ENCODE measurements at places on chromosomes 13 and 19.
A peak's percentile ranks its signal among the peaks of the same experiment; 100 is the strongest.

DNA sequence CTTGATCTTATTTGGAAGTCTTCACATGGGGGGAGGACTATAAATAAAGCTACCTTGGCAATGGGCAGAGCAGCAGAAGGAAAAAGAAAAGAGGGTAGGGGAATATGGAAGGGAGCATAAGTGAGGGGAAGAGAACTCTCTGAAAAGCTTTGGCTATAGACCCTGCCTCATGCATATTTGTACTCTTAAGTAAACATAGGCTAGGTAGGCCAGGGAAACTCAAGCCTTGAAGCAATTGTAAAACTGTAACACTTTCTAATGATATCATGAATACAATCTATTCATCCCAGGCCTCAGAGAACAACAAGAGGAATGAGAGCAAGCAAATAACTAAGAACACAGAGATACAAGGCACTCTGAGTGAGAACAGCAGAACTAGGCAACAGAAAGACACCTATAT lies 20.4 kb downstream of the MYCBP2 start:
- DNase-seq = no peak

- DNase-seq = no peak
Measured at GRCh38 chr13:102289606-102290005, 112.2 kb downstream of the FGF14 start.

GRCh38 chr19:3986260-3987041 lies 1.2 kb upstream of the EEF2 start:
- no peak for DNase-seq

DNA sequence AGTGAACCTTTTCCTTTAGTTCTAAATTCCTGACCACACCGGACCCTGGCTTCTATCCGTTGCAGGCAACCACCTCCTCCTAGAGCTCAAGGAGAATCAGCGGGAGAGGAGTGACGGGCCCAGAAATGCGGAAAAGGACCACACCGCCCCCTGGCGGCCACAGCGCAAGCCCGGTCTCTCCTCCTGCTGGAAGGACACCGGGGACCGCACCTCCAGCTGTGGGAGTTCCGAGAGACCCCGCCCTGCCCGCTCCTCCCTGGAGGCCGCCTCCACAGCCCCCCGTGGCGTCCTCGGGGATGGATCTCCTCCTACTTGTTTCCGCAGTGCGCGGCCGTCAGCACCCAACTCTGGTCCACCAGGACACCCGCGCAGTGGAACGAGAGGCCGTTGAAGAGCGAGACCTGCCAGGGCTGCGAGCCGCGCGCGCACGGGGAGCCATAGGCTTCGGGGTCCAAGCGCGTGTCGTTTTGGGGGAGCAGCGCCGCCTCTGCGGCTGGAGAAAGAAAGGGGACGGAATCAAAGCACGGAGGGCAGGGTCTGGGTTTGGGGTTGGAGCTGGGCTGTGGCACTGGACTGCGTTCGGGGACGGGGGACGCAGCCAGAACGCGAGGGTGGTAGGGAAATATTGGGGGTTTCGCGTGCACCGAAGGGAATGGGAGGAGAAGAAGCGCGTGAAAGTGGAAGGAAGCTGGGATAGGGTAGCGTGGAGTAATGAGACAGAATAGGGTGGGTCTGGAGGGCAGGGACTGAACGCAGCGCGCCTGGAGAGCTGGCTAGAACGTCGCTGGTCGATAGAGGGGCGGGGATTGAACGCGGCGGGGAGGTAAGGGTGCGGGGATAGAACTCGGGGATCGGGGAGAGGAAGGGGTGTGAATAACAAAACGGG lies 2.5 kb downstream of the KLK10 start:
- DNase-seq = peak; percentile 48

DNA sequence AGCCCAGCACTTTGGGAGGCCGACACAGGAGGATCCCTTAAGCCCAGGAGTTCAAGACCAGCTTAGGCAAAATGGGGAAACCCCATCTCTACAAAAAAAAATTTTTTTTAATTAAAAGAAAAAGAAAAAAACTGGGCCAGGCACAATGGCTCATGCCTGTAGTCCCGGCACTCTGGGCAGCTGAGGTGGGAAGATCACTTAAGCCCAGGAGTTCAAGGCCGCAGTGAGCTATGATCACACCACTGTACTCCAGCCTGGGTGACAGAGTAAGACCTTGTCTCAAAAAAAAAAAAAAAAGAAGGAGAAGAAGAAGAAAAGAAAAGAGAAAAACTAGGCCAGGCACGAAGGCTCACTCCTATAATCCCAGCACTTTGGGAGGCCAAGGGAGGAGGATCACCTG lies 4.3 kb downstream of the ELL start:
- DNase-seq = no peak

- DNase-seq = no peak
Measured at GRCh38 chr19:6358003-6358402, 3.3 kb upstream of the CLPP start.

- no peak for DNase-seq
Measured at GRCh38 chr13:50437252-50437651, 406.2 kb downstream of the DLEU7 start.

DNA sequence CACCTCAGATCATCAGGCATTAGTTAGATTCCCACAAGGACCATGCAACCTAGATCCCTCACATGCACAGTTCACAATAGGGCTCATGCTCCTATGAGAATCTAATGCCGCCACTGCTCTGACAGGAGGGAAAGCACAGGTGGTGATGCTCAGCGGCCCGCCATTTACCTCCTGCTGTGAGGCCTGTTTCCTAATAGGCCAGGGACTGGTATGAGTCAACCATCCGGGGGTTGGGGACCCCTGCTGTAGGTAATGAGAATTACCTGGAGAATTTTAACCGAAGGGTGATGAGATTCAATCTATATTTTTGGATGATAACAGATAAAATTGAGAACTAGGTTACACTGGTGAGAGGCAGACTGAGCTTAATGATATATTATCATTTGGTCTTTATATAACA lies 101.4 kb downstream of the LACC1 start:
- DNase-seq = no peak

DNA sequence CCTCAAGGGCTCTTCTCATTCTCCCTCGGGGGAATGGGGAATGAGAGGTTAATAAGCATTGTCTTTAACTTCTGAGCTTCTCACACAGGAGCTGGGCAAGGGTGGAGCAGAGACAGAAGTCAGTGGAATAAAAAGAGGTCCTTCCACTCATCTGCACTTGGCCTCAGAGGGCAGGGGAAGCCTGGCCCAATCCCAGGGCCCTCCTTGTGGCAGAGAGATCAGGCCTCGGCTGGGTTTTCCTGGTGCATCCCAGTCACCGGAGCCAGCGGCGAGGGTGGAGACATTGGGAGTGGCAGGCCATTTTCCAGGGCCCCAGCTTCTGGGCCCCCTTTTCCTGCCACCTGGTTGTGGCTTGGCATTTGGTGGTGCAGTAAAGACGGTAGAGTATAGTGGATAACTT lies 10.6 kb downstream of the CALM3 start:
- DNase-seq = no peak

- no peak for DNase-seq
Measured at GRCh38 chr13:44243198-44243857, 130.3 kb upstream of the SERP2 start.

DNA sequence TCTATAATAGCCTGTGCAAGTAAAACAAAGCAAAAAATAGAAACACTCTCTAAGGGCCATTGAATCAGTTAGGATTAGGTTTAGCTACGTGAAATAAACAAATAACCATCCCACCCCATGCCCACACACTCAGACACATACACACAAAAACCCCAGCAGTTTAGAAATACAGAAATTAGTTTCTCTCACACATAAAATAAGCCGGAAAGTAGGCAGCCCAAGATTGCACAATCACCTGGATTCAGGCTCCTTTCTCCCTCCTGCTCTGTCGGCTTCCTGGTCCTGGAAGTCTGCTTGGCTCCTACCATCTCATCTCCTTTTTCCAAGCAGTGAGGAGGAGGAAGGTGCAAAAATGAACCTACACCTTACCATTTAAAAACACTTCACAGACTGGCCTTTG lies 22.6 kb upstream of the USP12 start:
- DNase-seq = no peak

GRCh38 chr13:102309110-102309509 lies 92.7 kb downstream of the FGF14 start:
- no peak for DNase-seq

DNA sequence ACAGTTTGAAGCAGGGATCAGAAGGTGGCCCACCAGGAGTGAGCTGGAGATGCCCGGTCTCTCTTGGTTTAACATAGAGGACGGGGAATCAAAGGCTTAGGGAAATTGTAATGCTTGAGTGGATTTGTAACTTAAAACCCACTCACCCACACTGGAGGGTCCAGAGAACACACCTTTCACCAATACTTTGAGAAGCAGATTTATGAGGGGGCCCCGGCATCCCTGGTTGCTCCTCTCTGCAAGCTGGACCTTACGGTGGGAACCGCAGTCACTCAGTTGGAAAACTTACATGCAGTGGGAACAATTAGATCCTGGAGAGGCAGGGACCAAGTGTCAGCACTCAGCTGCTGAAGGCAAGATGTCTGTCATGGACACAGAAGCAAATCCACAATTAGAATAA lies 20.5 kb downstream of the PPP5C start:
- no peak for DNase-seq

- DNase-seq = no peak
Measured at GRCh38 chr13:34409496-34410182, 532.4 kb upstream of the NBEA start.

GRCh38 chr19:33684538-33685232 lies 62.9 kb downstream of the CHST8 start:
- no peak for DNase-seq

DNA sequence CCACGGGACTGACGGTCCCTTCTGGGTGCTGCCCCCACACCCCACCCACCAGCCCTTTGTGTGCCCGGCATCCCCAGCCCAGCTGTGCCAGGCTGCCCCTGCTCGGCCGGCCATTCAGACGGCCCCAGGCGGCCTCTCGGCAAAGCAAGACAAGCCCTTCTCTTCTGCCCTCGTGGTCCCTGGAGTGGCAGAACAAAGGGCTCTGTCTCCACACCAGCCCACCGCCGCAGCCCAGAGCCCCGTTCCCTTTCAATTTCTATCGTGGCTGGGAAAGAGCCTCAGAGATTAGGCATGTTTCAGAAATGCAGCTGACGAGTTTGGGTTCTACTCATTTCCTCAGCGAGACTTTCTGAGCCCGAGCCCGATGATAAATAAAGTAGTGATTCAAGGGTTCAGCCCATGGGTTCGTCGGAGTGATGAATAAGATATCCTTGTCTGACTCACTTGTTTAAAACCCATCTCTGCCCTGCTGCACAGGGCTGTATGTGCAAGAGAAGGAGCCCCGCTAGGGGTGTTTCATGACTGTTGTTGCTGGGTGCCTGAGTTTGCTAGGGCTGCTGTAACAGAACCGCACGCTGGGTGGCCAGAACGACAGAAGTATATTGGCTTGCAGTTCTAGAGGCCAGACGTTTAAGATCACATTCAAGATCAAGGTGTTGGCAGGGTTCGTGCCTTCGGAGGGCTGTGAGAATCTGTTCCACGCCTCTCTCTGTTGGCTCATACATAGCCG lies 4.3 kb downstream of the MYO9B start:
- DNase-seq = peak; percentile 61

- no peak for DNase-seq
Measured at GRCh38 chr19:39951686-39952085, 17.3 kb upstream of the FCGBP start.

DNA sequence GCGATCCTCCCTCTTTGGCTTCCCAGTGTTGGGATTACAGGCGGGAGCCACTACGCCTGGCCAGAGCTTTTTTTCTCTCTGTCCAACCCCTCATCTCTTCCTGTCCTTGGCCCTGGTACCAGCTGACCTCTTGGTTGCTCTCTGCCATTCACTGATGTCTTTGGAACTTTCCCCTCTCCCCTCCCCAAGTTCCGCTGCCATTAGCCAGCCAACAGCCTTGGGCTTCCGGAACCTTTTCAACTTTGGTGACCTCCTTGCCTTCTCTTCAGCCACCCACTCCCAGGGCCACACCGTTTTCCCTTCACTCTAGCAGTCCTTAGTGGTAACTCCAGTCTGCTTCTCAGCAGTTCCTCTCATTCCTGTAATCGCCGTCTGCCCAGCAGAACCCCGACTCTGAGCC lies 4.3 kb downstream of the WTIP start:
- no peak for DNase-seq

GRCh38 chr13:31699650-31700049 lies 39.7 kb upstream of the RXFP2 start:
- no peak for DNase-seq

GRCh38 chr13:108154421-108154858 lies 60.9 kb downstream of the LIG4 start:
- no peak for DNase-seq

GRCh38 chr13:26446751-26447150 lies 110.7 kb upstream of the WASF3 start:
- DNase-seq = no peak

DNA sequence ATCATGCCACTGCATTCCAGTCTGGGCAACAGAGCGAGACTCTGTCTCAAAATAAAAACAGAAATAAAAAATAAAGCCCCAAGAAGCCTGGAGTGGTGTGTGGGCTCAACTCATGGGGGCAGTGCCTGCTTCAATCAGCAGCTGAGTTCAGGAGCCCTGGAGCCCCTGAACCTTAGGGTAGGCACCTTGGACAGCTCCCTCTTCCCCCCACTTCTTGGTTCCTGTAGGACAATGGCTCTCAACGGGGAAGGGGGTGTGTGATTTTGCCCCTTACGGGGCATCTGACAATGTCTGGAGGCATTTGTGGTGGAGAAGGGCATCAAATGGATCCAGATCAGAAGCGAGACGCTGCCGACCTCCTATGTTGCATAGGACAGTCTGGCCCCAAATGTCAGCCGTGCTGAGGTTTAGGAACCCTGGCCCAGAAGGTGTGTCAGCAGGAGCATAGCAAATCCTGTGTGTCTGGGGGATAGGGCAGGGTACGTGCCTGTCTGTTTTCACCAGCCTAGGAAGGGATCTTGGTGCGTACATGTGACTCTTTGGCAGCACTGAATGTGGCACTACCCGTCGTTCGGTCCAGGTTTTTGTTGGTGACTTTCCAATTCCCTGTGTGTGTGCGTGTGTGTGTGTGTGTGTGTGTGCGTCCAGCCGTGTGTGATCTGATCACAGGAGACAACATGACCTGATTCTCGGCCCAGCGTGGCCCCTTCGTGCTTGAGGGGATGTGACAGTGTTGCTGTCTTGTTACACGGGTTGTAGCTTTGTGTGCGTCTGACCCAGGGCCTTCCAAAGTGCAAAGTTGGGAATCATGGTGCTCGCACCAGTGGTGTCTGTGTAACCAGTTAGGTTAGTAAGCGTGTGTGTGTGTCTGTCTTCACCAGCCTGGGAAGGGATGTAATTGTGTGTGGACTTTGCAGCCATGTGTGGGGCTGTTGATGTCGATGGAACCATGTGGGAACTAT lies 7.5 kb downstream of the IGLON5 start:
- no peak for DNase-seq

GRCh38 chr19:7552781-7553180 lies 17.3 kb downstream of the PNPLA6 start:
- no peak for DNase-seq

Data from stimulated activated CD4-positive, alpha-beta T cell treated with anti-CD3 and anti-CD28 coated beads, Interleukin-2, amount 100 ng/mL, for 48 hours (primary cell).